ENCODE measurements at places on chromosomes 7 and 10.
A peak's percentile ranks its signal among the peaks of the same experiment; 100 is the strongest.

DNA sequence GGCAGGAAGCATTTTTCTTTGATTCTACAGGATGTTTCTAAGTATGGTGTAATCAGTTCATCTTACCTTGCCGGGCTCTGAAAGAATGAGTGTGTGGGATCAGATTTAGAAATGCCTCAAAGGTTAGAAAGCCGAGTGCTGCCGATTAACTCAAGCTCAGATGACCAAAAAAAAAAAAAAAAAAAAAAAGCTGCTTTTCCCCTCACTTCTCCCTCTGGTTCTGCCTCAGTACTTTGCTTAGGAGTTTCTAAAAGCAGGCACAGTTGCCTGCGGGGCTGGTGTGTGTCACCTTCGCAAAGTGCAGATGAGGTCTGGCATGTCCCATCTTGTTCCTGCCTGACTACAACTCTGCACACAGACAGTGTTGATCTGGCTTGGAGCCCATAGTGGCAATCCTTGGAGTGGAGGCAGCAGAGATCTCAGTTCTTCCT is 47.0 kb downstream of the KIAA1217 start:
- DNase-seq: no peak

DNA sequence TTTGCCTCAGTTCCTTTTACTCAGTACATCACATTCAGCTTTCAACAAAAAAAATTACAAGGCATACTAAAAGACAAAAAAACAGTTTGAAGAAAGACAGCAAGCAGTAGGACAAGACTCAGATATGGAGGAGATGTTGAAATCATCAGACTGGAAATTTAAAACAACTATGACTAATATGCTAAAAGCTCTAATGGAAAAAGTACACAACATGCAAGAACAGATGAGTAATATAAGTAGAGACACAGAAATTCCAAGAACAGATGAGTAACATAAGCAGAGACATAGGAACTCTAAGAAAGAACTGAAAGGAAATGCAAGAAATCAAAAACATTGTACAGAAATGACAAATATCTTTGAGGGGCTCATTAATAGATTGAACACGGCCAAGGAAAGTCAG is 402.6 kb downstream of the NEBL start:
- no peak for DNase-seq

DNA sequence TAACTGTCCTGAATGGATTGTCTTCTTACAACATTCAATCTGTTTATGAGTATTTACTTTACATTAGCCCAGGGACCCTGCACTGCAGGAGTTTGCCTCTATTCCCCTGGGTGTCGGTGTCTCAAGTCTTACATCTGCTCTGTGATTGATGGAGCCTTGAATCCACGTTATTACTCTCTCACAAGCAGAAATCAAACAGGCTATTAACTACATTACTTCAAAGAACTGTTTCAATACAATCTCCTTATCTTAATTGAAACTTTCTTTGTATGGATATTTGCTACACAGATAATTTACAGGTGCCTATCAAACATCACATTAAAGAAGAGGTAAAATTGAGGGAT is 3.1 kb upstream of the ARID5B start:
- DNase-seq: no peak

DNA sequence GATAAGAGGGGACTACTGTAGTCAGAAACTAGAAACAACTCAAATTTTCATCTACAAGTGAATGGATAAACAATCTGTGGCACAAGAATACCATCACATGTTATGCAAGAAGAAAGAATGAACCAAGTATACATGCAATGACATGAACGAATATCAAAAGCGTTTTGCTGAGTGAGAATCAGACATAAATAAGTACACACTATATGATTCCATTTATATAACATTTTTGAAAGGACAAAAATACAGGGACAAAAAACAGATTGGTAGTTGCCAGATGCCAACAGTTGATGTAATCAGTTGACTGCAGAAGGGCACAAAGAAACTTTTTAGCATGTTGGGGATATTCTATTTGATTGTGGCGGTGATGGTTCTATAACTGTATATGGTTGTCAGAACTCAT is 33.6 kb downstream of the CTNNA3 start:
- DNase-seq: no peak

GRCh38 chr10:836782-837181 is 94.7 kb downstream of the LARP4B start:
- no peak for DNase-seq

DNA sequence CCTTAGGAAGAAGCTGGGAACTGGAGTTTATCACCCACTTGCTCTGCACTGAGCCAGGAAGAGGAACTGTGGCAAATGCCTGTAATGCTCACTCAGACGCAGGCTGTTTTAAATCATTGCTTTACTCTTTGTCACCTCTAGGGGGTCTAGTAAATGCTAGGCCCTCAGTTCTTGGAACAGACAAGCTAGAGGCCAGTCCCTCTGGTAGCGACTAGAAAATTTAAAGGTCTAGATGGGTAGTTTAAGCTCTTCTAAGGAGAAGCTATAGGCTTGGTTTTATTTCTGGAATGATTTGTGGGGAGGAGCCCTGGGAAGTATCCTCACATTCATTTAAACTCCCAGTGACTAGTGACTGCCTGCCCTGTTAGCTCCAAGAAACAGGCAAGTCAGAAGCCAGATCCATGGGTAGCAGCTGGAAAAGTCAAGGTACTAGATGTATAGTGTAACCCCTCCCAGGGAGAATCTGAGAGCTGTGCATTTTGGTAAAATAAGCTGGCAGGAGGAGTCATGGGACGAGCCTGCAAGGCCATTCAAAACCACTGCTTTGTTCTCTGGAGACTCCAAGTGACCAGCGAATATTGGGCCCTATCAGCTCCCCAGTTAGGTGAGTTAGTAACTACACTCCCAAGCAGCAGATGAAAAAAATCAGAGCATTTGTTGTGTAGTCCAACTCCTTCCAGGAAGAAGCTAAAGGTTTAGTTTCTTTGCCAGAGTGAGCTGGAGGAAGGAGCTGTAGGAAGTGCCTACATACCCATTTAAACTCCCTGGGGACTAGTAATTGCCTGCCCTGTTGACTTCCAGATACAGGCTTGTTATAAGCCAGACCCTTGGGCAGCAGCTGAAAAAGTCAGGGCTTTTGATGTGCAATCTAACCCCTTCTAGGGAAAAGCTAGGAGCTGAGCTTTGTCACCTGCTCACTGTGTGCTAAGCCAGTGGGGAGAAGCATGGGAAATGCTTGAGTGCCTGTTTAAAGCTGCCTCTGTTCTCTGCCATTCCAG is 68.9 kb downstream of the DYNC1I1 start:
- peak; percentile 50 for DNase-seq

DNA sequence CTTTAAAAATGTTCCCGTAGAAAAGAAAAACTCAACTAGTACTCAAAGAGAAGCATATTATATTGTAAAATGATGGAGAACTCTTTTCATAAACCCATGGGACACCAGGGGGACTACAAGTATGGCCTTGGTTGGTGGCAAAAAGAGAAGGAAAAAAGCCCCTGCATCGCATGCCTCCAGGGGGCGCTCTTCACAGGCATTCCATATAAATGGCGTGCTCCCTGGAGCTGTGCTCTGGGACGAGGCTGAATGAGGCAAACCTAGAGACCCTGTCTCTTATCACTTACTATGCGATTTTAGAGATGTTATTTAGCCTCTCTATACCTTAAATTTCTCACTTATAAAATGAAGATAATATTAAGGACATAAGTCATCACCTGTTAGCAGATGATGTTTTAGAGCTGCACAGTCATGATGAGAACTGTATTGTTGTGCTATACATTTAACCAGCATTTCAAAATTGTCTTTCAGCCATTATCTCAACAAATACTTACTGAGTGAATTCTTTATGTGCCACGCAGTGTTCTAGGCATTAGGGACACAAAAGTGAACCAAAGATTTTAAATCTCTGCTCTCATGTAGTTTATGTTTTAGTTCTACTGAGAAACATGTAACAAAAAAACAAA is 105.8 kb downstream of the ARHGAP21 start:
- peak; percentile 80 for DNase-seq

- no peak for DNase-seq
Observed at GRCh38 chr10:77636282-77636966, 1.2 kb downstream of the KCNMA1 start.

- DNase-seq: peak; percentile 67
Observed at GRCh38 chr7:99837649-99838361, 10.0 kb downstream of the CYP3A43 start.

GRCh38 chr7:158603773-158604755 is 16.4 kb upstream of the PTPRN2 start:
- DNase-seq: no peak
